ENCODE measurements at places on chromosomes 2 and 18.

- no peak for DNase-seq
Observed at GRCh38 chr2:29806461-29806860, 114.9 kb downstream of the ALK start.

GRCh38 chr2:47323009-47323821 is 79.7 kb upstream of the MSH2 start:
- peak; percentile 86 for DNase-seq

DNA sequence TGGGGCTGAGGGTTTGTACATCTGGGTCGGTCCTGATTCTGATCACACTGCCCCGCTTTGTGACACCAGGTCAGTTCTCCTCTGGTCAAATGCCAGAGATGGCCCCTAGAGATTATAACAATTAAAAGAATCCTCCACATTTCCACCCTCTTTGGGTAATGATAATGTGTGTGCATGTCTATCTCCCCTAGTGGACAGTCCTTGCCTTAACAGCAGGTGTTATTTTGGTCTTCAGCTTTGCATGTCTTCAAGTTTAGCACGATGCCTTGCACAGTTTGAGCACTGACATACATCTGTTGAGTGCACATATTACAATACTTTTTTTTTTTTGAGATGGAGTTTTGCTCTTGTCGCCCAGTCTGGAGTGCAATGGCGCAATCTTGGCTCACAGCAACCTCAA is 25.7 kb upstream of the COX7A2L start:
- no peak for DNase-seq

DNA sequence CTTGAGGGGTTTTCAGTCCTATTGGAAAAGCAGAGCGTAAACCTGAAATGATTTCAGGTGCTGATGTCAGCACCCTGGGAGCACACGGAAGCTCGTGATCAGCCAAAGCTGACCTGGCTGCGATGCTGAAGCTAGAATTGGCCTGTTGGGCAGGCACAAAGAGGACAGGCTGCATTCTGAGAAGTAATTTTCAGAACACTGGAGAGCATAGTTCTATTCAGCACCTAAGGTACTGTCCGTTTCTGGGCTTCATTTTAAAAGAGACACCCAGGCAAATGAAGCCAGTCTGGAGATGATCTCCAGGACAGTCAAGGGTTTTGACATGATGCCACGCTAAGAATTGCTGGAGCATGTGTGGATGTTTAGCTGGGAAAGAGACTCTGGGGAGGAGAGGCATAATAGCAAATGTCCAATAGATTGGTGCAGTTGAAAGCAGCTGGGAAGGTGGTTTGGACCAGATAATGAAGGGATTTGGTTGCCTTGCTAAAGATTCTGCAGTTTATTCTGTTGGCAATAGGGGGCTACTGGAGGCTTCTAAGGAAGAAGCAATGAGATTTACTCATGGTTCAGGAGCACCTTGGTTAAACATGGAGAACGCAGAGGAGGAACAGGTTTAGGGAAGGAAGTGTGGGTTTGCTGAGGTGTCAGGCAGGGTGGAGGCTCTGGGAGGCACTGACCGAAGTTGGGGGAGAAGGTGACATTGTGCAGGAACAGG is 86.6 kb downstream of the ACOXL start:
- no peak for DNase-seq

GRCh38 chr2:231041061-231041689 is 3.9 kb downstream of the C2orf72 start:
- DNase-seq: no peak

- DNase-seq: no peak
Observed at GRCh38 chr18:37483221-37483971, 82.2 kb downstream of the CELF4 start.

DNA sequence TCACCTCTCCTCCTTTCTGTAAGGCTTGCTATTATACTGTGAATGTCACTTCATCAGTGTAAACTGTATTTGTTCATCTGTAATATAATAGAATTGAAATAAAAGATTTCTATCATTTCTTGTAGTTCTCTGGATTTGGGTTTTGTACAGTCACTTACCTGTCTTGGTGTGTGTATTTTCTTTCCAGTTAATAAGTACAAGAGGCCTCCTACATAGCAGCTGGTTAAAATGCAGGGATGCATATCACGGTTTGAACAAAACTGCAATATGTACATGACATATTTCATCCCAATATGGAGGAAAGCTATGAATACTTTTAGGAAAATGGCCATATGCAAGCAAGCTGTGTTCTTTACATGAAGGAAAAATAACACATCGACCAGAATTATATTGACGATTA is 5.4 kb upstream of the STAT1 start:
- no peak for DNase-seq

- no peak for DNase-seq
Observed at GRCh38 chr18:43620936-43621335, 343.6 kb upstream of the SYT4 start.

- DNase-seq: no peak
Observed at GRCh38 chr18:38571651-38572050, 1006.1 kb upstream of the CELF4 start.

DNA sequence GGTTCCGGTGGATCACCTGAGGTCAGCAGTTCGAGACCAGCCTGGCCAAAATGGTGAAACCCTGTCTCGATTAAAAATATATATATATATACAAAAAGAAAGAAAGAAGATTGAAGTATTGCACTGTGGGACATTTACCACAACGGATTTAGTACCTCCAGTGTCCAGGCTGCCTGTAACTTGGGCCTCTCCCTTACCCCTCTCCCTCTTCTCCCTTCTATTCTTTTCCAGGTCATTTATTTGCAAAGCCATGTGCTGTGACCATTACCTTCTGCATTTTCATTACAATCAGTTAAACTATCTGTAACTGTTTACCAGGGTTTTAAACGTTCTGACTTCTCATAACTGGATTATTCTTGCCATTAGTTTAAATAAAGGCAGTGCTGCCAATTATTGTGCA is 400.9 kb upstream of the ZNF804A start:
- no peak for DNase-seq

DNA sequence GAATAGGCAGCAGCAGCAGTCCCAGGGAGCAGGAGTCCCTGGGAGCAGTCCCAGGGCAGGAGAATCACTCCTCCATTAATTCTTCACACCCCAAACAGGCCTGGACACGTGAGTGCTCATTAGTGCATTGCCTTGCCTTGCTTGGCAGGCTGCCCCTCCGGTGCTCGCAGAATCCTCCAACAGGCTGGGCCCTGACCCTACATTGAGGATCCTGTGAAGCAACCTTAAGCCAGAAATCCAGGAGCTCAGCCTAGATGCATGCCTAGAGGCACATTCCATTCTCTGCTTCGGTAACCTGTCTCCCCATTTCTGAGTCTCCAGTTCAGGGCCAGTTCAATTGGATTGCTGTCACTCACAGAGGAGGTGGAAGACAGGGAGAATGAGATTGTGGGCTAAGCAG is 97.4 kb upstream of the LRATD1 start:
- no peak for DNase-seq

GRCh38 chr18:35747894-35748472 is 166.4 kb downstream of the GALNT1 start:
- no peak for DNase-seq

- DNase-seq: peak; percentile 77
Observed at GRCh38 chr2:241859436-241860183, 916 bp upstream of the PDCD1 start.

DNA sequence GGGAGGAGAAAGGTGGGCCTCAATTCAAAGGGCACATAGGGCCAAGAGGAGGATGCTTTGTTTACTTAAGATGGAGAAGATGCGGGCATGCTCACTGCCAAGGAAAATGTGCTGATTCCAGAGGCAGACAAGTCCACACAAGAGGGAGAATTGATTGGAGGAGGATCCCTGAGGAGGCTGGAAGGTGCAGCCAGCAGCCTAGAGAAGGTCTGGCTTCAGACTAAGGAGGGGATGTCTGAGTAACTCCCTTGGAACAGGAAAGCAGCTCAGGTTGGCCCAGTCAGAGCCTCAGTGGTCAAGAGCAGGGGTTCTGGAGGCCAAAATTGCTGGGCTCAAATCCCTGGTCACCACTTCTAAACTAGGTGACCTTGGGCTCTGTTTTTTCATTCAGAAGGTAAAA is 265.5 kb upstream of the NCKAP5 start:
- DNase-seq: no peak

DNA sequence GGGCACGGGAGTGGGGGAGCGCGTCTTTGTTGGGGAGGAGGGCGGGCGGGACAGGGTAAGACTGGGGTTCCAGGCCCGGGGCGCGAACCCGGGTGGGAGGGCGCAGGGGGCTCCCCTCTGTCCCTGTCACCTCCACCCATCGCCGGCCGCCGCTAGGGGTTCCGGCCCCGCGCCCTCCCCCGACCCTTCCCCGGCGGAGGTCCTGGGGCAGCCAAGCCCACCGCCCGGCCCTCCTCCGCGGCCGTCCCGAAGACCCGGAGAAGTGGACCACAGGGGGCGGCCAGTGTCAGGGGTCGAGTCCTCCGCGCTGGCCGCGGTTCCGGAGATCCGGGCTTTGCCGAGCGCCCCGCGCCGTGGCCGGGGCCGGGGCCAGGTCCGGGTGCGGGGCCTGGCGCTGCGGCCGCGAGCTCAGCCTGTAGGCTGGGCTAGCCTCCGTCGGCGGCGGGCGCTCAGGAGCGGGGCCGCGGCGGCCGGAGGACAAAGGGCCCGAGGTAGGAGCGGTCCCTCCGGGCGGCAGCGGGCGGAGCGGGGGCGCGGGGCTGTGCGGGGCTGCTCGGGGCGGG is 16.6 kb upstream of the E2F6 start:
- DNase-seq: no peak

- DNase-seq: no peak
Observed at GRCh38 chr2:119338826-119339561, 27.6 kb downstream of the C2orf76 start.

DNA sequence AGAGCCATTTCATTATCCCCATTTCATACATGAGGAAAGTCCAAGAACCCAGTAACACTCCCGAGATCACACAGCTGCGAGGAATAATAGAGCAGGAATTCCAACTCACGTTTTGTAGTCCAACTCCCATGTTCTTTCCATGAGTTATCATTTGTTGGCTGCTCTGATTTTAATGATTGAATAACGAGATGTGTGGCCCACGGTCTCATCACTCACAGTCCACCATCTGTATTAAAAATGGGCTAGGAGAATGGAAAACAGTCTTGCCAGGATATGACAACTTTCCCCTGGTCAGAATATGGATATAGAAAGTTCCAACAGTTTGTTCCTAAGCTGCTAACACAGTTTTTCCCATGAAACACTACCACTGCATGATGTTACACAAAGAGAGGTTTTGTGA is 147.5 kb downstream of the METTL4 start:
- DNase-seq: no peak

GRCh38 chr18:1012775-1013174 is 108.1 kb downstream of the ADCYAP1 start:
- no peak for DNase-seq

GRCh38 chr18:3190610-3191009 is 29.2 kb downstream of the MYOM1 start:
- DNase-seq: no peak

DNA sequence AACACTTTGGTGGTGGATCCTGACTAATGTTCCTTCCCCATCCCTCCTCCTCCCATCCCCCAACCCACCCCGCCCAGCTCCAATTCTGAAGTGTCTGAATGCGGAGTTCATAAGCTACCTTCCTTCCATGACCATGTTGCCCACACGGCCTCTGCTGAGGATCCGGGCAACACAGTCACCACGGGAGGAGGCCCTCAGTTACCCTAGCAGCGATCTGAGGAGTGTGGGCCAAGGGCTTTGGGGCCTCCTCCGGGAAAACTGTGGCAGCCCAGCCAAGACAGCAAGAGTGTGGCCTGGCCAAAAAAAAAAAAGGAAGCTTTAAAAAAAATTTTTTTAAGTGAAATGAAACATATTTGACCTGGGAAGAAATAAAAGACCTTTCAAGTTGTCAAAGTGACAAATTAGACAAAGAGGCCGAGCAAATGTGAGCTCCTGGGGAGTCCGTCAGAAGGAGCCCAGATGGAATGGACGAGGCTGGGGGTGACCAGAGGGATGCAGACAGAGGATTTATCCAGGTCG is 169.0 kb upstream of the PKDCC start:
- DNase-seq: no peak

GRCh38 chr2:120697471-120697870 is 38.2 kb upstream of the GLI2 start:
- no peak for DNase-seq

DNA sequence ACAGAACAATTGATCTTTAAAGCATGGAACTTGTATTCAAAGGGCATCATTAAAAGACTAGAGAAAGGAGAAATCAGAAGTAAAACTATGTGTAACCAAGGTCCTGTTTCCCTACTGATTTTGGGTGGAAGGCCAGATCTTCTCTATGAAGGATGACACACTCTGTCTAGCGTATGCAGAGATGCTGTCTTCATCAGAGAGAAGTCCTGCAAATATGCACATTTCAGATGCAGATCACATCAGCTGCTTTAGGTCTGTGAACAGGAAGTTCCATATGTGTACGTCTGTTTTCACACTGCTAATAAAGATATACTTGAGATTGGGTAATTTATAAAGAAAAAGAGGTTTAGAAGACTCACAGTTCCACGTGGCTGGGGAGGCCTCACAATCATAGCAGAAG is 857.3 kb downstream of the CNTNAP5 start:
- no peak for DNase-seq

- no peak for DNase-seq
Observed at GRCh38 chr2:4039896-4040295, 336.5 kb downstream of the DCDC2C start.

DNA sequence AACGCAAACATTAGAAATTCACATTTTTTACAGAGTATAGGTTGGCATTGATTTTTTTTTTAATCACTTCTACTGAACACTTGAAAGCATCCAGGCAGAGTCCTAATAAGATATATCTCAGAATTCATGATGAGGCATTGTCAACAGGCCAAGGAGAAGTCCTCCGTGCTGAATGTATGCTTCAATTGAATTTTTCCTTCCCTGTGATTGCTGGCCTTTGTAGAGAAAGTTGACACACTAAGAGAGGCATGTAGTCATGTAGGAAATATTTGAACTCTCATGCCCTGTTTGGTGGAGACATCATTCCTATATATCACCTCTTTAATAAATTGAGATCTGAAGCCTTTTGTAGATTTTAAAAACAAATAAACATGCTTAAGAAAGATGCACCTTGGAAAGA is 844.9 kb downstream of the CPS1 start:
- no peak for DNase-seq

GRCh38 chr18:64019922-64020756 is 50.3 kb downstream of the SERPINB8 start:
- DNase-seq: no peak

Measured in activated CD8-positive, alpha-beta memory T cell treated with anti-CD3 and anti-CD28 coated beads, Interleukin-2, amount 50 U/mL, for 48 hours (primary cell).